ENCODE measurements at places on chromosomes 1 and 21.

DNA sequence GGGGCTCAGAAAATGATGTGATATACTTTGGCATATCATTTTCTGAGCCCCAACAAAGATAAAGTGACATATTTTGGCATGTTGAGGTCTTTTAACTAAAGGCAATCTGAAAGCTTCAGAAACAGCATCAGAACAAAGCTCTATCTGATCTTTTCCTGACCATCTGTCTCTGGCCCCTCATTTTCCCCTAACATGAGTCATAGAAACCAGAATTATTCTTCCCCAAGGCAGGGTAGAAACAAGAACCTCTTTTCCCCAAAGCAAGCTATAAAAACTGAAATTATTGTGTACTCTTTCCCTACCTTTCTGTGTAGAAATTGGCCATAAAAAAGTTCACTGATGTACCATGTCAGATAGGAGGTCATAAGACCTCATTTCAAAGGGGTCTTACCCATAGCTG is 48.7 kb upstream of the PLA2G4A start:
- no peak for DNase-seq

GRCh38 chr1:205593532-205593931 is 38.3 kb downstream of the ELK4 start:
- no peak for DNase-seq

GRCh38 chr1:35931446-35932157 is 697 bp downstream of the AGO3 start:
- no peak for DNase-seq

DNA sequence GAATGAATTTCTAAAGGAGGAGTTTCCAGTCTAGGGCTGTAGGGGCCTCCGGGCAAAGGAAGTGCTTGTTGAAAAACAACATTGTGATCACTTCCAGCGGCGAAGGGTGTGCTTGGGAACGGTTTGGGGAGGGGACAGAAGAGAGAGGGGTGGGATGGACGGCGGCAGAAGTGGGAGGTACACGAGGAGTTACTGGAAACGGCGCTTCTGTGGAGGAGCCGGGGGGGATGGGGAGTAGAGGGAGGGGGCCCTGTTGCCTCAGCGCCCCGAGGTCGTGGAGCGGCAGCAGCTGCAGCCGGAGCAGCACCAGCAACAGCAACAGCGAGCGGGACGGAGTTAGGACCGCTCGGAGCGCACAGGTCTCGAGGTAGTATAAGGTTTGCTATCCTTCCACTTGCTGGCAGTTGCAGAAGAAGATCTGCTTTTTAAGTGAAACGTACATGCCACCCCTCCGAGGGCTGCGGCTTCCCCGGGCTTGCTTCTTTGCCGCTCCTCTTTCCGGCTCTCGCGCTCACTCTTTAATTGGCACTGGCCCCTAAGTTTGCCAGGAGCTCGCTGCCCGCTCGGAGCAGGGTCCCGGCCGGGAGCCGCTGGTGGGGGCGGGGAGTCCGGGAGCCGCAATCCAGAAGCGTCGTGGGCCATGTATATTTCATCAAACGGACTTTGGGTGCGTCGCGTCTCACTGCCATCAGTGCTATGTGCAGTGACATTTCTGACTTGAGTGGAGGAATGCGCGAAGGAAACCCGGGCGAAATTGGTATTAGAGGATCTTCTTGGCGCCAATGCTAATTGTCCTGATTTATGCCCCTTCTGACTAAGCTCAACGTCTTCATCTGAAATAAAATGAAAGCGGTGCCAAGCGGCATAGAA is 771 bp upstream of the NTNG1 start:
- DNase-seq: no peak

GRCh38 chr1:47791879-47792608 is 205.1 kb downstream of the TRABD2B start:
- no peak for DNase-seq

DNA sequence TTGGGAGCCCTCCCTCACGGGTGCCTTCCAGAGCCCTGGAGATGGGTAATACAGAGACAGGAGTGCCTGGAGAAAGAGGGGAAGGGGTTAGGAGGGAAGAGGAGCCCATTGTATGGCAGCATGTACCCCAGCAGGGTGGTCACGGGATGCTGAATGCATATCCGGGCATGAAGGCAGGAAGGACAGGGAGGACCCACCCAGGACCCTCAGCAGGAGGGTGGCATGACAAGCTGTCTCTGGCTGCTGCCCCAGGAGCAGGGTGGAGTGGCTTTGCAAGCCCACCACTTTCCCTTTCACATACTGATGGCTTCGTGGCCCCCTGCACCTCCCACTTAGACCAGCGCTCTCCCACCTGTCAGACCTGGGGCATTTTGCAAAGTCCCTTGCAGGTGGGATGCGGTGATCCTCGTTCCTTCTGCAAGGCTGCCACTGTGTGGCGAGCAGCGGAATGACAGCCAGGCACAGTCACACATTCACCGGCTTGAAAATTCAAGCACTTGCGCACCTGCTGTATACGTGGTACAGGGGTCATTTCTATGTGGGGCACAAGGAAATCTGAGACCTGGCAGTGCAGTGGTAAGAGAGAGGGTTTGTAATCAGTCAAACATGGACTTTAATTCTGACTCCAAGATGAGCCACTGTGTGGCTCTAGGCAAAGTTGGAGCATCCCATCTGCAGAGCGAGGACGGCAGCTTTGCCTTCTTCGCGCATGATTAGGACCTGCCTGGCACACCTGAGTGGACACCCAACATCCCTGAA is 53.2 kb upstream of the TMEM51 start:
- DNase-seq: no peak

DNA sequence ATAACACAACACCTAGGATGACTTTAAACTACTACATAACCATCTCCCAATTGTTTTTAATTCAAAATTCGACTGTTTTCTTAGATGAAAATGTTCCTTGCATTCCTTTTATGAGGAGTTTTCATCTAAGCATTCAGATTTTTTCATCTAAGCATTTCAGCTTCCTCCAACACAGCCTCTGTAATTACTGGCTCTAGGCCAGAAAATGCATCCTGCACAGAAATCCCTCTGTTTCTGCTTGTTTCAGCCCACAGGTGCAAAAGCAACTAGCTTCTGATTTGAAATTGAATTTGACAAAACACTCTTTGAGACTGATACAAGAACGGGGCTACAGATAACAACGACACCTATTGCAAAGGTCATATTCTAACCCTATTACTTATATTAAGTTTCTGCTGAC is 90.4 kb downstream of the RGS21 start:
- DNase-seq: no peak

All from T-helper 9 cell (primary cell).